ENCODE measurements at places on chromosomes 1 and 21.

DNA sequence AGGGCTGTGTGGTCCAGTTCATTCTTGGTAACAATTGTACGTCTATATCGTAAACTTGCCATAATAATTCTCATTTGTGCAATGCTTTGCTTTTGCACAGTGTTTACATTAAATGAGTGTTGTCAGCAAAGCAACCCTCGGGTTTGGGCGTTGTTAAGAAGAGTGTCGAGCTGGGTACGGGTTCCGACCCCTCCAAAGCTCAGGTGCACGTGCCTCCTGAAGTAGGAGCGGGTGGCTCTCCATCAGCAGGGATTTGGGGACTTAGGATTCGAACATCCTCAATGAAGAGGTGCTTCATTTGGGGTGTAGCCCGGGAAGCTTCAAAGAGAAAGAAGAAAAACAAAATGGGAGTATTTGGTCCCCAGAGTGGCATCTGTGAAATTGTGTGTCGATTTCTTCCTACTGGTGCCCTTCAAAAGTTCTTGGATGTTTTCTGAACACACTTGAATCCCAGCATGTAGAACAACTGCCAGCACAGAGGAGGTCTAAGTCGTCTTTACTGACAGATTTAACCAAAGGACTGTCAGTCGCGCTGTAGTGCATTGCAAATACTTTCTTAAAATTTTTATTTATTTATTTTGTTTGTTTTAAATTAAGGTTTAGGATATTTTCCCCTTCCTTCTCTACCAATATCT lies 1.1 kb downstream of the TRIM58 start:
- DNase-seq, result no peak

GRCh38 chr21:45724345-45724961 lies 80.9 kb downstream of the PCBP3 start:
- DNase-seq, result no peak

DNA sequence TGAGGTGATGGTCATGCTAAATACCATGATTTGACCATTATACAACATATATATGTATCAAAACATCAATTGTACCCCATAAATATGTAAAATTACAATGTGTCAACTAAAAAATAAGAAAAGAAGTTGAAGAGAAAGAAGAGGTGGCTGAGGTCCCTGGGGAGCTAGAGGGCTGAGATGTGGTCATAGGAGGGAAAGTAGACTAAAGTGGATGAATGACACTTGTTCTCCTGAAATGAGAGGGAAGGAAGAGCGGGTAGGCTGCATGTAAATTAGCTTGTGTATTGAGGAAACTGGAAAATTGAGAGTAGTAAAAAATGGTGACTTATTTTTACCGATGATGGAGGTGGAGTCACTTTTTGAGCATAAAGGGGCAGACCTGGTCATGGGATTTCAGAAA lies 117.0 kb downstream of the ST6GALNAC3 start:
- DNase-seq, result no peak

DNA sequence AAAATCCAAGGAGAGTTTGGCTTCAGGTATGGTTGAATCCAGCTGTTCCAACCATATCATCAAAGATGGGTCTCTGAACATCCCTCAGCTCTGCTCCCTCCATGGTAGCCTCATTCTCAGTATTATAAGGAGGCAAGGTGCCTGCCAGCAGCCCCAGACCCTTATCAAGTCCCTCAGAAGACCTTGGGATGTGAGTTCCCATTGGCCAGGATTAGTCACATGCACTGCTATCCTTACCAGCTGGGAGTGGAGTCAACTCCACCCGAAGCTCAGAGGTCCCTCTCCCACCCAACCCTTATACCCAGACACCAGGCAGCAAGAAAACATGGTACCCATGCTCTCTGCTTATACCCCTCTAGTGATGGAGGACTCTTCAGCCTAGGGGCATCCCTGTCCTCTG lies 153.7 kb upstream of the ZBTB40 start:
- no peak for DNase-seq

DNA sequence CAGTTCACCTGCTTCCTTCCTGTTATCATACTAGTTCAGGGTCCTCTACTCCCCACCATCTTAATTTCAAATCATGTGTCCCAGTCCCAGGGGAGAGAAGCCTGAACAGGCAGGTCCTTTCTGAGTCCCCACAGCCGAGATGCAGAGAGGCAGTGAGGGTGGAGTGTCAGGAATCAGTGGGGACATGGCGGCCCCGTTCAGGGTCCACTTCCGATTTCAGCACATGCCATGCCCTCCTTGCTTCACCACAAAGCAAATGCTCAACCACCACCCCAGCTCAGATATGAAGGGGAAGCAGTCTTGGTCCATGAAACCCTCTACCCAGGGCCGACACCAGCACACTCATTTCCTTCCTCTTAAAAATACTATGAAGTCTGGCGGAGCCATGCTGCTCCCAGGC lies 5.2 kb upstream of the SEMA4A start:
- DNase-seq, result peak; percentile 68

DNA sequence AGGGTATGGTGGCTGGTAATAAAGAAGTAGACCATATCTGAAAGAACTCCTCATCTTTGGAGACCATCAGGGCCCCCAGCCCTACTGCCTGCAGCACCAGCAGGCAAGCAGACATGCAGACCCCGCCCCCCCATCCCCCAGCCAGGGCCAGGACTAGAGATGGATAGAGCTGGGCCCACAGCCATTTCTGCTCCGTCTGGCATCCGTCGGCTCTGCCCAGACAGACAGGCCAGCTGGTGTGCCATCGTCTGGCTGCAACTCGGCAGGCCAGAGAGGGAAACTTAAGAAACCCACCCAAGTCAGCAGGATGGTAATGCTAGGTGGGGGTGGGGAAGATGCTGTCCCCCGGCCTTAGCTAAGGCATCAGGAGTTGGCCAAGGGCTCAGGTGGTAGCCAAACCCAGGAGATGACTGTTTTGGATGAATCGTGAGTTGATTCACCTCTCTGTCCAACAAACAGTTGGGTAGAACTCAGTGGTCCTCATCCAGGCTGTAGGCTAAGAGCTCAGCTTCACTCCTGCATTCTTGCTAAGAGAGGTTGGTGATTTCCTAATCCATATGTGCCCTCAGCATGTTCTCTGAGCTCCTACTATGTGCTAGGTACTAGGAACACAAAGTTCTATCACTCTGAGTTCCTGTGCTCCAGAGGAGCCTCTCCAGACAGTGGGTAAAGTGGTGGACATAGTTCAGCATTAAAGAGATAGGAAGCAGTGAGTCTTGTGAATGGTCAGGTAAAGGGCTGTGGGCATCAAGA lies 23.2 kb upstream of the TMEM222 start:
- DNase-seq, result no peak

DNA sequence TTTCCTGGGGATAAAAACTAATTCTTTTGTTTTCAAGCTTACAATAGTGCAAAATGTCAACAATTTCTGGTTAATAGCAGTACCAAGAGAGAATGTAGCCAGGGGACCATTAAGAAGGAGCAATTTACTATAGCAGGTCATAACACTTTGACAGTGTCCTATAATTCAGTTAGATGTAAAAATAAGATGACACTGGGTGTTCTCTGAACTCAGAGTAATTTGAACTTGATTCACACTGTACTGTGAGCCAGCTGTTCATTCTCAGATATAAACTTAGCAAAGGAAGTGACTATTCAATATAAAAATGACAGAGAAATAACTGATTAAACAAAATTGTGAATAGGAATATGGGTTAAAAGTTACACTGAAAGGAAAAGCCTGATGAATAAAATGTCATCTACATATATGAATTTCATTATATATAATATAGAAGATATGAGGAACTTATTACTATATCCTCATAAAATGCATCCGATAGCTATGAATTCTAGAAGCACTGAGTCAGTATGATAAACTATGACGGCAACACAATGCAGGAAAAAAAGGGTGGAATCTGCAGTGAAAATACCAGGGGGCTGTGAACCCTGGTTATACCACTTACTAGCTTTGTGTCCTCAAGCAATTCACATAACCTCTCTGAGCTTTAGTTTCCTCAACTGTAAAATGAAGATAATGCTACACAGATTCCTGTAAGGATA lies 135.9 kb downstream of the ACBD6 start:
- no peak for DNase-seq

DNA sequence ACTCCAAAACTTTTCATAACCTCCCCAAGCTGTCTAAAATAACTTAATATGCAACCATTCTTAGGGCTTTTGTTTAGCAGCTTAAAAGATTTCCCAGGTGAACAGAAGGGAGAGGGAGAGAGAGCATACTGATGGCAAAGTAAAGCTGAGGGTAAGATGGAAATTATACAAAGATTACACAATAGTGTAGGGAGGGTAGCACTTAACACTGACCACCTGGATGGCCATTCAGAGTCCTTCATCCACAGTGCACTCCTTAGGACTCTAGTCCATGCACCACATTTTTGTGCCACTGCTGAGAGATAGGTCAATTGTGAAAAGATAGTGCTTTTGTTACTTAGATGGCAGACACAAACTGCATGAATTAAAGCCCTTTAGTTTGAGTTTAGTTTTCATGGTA lies 574.6 kb downstream of the LMO4 start:
- no peak for DNase-seq

GRCh38 chr1:94973309-94973922 lies 46.5 kb upstream of the CNN3 start:
- no peak for DNase-seq

DNA sequence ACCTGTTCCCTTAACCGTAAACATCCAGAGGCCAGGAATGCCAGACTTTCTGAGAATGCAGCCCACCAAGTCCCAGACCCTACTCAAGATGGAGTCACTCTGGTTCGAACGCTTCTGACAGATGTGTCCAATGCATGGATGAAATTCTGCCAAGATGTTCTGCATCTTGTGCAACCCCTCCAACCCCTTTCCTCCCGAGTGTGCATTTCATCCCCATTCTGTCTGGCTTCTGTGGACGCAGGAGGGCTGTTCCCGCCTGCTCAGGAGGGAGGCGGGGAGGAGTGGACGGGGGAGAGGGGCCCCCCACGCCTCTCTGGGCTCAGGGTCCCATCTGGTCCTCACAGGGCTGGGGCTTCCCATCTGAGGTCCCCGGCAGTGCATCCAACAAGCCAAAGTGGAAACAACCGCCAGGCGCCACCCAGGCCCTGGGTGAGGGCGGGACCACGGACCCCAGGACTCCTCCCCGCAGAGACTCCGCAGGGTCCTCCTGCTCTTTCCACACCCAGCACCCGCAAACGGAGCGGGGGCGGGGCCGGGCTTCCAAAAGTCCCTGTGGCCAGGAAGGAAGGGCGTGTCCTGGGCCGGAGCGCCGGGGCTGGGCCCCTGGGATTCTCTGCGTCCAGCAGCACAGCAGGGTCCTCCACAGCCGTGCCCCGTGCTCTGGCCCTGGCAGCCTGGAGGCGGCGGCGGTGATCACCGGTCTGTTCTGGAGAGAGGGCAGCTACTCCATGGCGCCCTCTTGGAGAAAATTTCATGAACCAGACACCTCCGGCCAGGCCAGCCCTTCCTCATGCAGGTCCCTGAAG lies 27.8 kb upstream of the SUMO3 start:
- DNase-seq, result peak; percentile 78

GRCh38 chr1:220283625-220284024 lies 11.4 kb upstream of the RAB3GAP2 start:
- DNase-seq, result no peak

DNA sequence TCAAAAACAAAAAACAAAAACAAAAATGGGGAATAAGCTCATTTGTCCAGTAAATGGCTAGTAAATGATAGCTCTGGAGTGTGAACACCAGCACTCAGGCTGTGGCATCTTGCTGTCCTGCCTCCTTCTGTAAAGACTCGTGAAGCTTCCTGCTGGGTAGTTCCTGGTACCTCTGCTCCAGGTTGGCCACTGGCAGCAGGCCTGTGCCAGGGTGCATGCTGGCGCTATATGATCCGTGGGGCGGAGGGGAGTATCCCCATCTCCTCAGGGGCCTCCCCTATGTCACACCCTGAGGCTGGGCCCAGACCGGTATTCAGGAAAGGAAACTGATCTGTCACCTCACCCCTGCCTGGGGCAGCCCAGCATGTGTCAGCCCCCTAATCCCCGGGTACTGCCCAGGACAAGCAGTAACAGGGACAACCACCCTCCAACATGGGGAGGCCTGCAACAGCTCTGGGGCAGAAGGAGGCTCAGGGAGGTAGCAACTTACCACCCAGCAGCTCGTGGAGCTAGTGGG lies 14.1 kb downstream of the ALPL start:
- DNase-seq, result no peak

DNA sequence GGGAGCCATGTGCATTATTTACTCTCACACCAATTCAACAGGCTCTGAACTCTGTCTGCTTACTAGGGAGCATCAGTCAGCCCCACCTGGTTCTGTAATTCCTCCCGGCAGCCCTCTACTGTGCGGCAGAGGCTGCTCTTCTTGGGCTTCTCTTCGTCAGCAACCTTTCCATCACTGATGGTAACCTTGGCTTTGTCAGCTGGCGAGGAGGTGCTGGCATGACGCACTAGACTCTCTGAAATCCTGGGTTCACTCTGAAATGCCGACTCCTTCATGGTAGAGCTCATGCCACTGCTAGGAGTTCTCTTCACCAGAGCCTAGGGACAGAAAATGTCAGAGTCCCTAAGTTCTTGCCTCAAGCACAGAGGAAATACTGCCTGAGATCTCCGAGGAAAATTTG lies 49.2 kb downstream of the UBR4 start:
- no peak for DNase-seq

DNA sequence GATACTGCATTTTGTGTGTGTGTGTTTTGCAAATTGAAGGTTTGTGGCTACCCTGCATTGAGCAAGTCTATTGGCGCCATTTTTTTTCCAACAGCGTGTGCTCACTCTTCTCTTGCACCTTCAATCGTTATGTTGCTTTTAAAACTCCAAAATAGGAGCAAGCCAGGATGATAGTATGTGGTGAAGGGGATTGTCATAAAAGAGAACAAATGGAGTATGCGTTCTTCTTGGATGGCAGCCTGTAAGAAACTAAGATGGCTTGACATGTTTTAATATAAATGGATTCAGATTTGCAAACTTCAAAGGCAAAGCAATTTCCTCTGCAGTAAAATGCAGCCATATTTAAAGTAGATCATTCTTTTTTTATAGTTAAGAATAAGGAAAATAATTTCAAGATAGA lies 43.2 kb upstream of the KCNK1 start:
- no peak for DNase-seq

GRCh38 chr1:108692724-108693655 lies 880 bp downstream of the PRPF38B start:
- peak; percentile 61 for DNase-seq

DNA sequence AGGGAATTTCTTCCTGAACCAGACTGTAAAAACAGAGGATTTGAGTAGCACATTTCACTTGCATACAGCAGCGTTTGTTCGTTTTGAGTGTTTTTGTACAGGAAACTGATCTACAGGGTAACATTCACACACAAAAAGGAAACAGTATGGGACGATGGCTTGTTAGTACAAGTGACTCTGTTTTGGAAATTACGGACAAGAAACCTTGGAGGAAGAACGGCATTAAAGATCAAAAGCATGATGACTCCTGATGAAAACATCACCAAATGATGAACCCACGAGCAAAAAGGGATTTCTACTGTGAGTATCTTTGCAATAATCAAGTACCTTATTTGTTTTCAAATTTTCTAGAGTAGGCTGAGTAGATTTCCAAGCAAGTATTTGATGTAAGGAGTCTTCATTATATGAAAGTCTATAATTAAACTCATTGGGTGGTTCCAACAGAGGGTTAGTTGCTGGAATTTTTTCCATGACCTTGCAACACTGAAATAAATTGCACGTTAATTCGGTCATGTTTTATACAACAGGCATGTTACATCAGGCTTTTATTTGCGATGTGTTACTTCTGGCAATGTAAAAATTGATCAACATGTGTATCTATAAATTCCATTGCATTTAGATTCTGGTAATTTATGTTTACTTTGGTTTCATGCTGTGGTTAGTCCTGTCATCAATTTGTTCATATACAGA lies 76.7 kb upstream of the KCNK2 start:
- DNase-seq, result no peak

- no peak for DNase-seq
These were observed 7.3 kb downstream of the KIF21B start for GRCh38 chr1:201016211-201016651.

GRCh38 chr1:164675342-164675904 lies 116.4 kb downstream of the PBX1 start:
- DNase-seq, result no peak
